DMS79 treated with DMSO at 0.1 percent for 48 hours (cell line): ENCODE measurements at places on chromosomes 12 and 14.

- no peak for DNase-seq
Measured at GRCh38 chr12:31214626-31215517, 111.1 kb downstream of the SINHCAF start.

DNA sequence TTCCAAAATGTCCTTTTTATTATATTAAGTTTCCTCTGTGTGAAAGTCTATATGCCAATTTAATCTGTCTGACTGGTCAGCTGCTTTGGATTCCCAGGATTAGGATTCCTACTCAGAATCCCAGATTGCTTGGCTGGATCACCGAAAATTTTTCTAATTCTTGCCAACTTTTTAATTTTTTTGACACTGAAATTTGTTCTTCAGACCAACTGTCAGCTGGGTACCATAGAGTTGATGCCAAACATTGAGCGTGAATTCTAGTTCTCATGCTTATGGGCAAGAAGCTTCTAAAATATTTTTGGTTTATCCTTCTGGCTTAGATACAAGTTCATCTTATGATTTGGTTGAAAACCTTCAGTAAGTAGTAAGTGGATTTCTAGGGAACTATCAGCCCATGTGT lies 1611.4 kb upstream of the FLRT2 start:
- DNase-seq, result no peak

DNA sequence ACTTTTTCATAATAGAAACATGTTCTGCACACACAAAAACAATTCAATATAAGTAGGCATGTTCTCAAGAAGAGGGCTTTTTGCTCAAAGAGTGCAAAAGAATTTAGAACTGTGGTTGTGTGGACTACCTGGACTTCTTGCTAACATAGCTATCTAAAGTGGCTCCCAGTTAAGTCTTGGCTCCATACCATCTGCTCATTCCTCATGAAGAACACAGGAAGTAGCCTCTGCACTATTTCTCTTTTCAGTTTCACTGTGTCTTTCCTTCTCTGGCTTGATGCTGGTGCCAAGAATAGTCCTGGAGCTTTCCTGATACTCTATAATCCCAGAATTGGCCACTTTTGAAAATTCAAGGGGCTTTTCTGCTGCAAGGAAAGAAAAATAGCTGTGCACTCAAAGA lies 127.4 kb downstream of the CCER1 start:
- no peak for DNase-seq

DNA sequence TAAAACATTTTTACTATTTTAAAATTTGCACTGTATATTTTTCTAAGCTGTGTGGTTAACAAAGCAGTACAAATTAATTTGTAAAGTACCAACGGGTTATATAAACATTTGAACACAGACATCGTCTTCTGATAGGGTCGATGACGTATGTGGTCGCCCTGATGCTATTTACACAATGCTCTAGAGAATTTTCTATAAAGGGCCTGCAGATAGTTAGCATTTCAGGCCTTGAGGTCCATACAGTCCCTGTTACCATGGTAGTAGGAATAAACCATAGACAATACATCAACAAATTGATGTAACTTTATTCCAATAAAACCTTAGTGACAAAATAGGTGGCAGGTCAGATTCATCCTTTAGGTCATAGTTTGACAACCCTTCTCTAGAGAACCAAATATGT lies 25.7 kb upstream of the PDZRN4 start:
- DNase-seq, result no peak

GRCh38 chr12:19428246-19428645 lies 11.0 kb upstream of the AEBP2 start:
- no peak for DNase-seq

DNA sequence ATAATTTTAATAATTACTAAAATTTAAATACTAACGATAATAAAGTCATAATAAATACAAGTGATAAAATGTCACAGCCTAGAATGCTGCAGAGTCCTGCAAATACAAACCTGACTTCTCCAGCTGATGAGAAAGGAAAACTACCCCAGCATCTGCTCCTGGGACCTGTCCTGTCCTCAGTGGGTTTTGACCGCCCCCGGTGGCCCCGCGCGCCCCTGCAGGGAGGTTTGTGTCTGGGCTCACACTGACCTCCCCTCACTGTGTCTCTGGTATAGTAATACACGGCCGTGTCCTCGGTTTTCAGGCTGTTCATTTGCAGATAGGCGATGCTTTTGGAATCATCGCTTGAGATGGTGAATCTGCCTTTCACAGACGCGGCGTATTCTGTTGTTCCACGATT lies 1139.4 kb downstream of the TMEM121 start:
- DNase-seq, result no peak

DNA sequence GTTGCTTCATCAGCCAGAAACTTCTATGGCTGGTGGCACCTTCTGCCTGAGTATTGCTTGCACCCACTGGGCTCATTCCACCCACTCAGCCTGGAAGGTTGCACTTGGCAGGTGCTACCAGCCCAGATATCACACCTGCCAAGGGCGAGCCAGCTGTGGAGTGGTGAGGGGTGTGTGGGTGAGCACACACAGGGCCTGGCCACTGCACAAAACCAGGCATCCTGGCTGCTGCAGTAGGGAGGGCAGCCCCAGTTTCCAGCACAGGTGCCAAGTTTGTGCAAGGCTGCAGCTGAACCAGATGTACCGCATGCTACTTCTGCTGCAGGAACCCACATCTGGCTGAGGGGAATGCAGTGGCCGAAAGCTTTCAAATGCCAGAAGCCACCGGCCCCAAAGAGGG lies 1147.8 kb downstream of the FSCB start:
- DNase-seq, result no peak

DNA sequence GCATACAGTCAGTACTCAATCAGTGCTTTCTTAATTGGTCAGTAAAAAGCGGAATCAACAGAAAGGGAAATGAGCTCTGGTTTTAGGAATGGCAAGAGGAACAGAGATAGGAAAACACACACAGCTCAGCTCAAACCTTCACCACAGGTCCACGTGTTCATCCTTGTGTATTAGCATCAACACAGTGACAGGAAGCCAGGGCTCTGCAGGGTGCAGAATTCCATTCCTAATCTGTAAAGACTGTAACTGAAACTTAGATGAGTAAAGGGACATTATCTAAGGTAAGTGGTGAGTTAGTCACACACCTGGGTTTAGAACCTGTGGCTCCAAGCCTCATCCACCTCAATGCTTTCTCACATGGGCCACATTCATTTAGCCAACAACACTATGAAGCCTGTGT lies 1242.2 kb upstream of the TMEM132C start:
- no peak for DNase-seq

- peak; percentile 94 for DNase-seq
Measured at GRCh38 chr14:73713803-73714655, at the start of gene PNMA1. Gene PNMA1, minus strand, starts transcription at chr14:73714384. Its CDS starts 745 bp downstream, at chr14:73713639.

GRCh38 chr14:49975799-49976198 lies 82.9 kb downstream of the ARF6 start:
- no peak for DNase-seq

DNA sequence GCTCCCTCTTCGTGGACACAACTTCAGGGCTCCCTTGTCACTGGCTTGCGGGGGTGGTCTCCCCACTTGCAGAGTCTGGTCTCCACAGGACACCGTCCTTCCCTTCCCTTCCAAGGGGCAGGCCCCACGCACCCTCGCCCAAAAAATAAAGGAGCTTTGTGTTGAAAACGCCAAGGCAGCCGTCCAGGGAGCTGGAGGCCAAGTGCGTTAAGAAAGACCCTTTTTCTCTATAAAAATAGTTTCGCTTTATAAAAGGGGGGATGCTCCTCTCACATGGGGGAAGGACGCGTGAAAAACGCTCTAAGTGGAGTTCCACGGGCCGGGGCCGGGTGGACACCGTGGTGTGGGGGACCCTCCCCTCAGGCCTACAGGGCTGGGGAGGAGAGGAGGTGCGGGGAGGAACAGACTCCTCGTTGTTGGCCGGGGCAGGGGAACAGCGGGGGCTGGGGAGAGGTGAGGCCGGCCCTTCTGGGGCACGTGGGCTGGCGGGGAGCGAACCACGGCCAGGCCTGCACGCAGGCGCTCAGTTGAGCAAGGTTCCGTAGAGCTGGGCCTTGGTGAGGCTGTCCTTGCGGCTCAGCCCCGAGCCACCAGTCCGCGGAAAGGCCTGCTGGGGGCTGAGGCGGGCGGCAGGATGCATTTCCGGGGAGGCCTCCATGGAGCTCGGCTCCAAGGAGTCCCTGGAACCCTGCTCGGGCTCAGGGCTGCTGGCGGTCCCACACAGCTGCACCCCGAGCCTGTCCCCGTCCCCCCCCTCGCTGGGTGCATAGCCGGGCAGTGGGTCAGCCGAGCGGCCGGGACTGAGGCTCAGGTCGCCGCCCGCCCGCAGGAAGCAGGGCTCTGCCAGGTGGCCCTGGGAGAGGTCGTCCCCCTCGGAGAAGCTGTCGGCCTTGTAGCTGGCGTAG lies 49.5 kb downstream of the BEGAIN start:
- no peak for DNase-seq

- no peak for DNase-seq
Measured at GRCh38 chr12:25838007-25838406, 120.5 kb upstream of the RASSF8 start.
